ENCODE measurements at places on chromosomes 16 and 17. TPM values are rescaled to one million over a fixed set of nuclear protein-coding genes. Genes with fewer than 3 reads are reported as not detected.

GRCh38 chr16:8735574-8735973 lies 61.2 kb downstream of the ABAT start:
- no peaks in the 10 kb centered on the region for H3K4me1 ChIP-seq
- DNase-seq = no peak
- no peak overlapping the region for H3K4me3 ChIP-seq
- H3K27ac ChIP-seq = no peak overlapping the region
- H3K36me3 ChIP-seq = peaks cover 5% of the 10 kb centered on the region

DNA sequence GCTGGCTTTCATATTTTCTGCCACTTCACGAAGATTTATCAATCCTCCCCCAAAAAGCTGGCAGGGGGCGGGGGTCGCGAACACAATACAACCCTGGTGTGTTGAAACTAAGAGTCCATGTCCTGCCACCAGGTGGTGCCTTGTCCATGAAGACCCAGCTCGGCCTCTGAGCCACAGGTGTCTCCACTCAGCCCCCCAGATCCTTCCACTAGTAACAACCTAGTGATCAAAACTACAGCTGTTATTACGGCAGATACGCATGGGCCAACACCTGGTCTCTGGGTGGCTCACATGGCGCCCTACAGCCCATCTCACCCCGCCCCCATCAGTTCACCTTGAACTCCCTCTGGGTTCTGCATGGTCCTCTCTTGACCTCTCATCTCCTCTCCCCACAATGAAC lies 27.7 kb downstream of the USP7 start:
- no peak for DNase-seq
- no peaks in the 10 kb centered on the region for H3K27me3 ChIP-seq
- H3K27ac ChIP-seq = peak overlapping the region; percentile 12
- H3K4me1 ChIP-seq = peaks cover 77% of the 10 kb centered on the region
- H3K4me3 ChIP-seq = no peak overlapping the region

- peaks cover 30% of the 10 kb centered on the region for H3K4me1 ChIP-seq
- peaks cover 40% of the 10 kb centered on the region for H3K36me3 ChIP-seq
- H3K27me3 ChIP-seq = no peaks in the 10 kb centered on the region
- no peak overlapping the region for H3K4me3 ChIP-seq
These were observed 28.2 kb downstream of the SNN start for GRCh38 chr16:11696266-11697012.

DNA sequence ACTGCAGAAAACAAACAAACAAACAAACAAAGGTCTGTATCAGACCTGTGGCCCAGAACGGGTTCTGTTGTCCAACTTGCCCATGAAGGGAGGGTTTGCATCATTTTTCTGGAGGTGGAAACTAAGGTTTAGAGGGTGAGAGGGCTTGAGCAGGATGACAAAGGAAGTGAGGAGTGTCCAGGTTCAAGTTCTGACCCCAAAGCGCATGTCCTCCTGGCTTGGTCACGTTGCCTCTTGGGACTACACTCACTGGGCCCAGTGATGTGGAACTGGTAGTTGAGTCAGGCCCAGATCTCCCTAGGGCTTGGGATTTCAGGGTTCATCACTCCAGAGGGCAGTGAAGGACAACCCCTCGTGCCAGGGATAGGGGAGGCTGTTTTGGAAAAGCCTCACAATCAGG lies 1.8 kb downstream of the SREBF1 start:
- DNase-seq = no peak
- peaks cover 42% of the 10 kb centered on the region for H3K36me3 ChIP-seq
- peaks cover 72% of the 10 kb centered on the region for H3K4me1 ChIP-seq
- peak overlapping the region; percentile 96 for H3K27ac ChIP-seq
- no peaks in the 10 kb centered on the region for H3K27me3 ChIP-seq
- peak overlapping the region; percentile 92 for H3K4me3 ChIP-seq

- H3K4me1 ChIP-seq = peaks cover 14% of the 10 kb centered on the region
- H3K27ac ChIP-seq = no peak overlapping the region
- no peak overlapping the region for H3K4me3 ChIP-seq
- DNase-seq = no peak
- no peaks in the 10 kb centered on the region for H3K27me3 ChIP-seq
These were observed 4.4 kb downstream of the NTAN1 start for GRCh38 chr16:15051387-15051951.

DNA sequence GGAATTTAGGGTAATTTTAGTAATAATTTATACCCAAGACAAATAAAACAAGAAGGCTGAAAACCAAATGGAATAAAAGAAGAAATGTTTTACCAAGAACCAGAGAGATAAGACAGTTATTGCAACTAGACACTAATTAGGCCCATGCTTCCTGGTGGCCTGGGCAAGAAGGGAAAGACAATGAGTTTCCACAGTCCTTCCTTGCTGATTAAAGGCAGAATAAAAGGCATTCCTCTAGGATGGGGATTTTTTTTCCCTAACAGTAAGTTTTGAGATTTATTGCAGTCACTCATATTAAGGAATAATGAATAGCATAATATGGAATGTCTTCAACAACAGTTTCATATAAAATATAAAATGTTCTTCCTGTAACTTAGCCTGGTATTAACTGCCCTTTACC lies 41.5 kb downstream of the TOM1L2 start:
- no peak overlapping the region for H3K4me3 ChIP-seq
- H3K4me1 ChIP-seq = peaks cover 19% of the 10 kb centered on the region
- no peaks in the 10 kb centered on the region for H3K27me3 ChIP-seq
- no peak overlapping the region for H3K27ac ChIP-seq

DNA sequence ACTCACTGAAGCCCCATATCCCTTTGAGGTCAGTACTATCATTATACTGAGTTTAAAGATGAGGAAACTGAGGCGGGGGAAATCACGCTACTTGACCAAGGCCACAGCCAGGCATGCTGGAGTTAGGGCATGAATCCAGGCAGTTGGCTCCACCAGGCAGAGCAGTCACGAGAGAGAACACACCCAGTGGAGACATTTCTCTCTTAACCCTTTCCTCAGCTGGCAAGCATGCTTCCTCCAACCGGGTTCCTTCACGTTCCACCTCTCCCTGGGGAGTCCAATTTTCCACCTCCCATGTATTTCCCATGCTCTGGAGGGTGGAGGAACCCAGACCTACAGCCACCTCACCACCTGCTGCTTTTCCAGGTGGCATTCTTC lies 32.8 kb downstream of the VAC14 start:
- H3K36me3 ChIP-seq = peaks cover 15% of the 10 kb centered on the region
- DNase-seq = no peak
- H3K27ac ChIP-seq = no peak overlapping the region
- no peaks in the 10 kb centered on the region for H3K4me1 ChIP-seq
- no peak overlapping the region for H3K4me3 ChIP-seq

- H3K4me1 ChIP-seq = no peaks in the 10 kb centered on the region
- no peak overlapping the region for H3K27ac ChIP-seq
- H3K36me3 ChIP-seq = peaks cover 19% of the 10 kb centered on the region
These were observed 11.7 kb upstream of the GFAP start for GRCh38 chr17:44926821-44927525.

DNA sequence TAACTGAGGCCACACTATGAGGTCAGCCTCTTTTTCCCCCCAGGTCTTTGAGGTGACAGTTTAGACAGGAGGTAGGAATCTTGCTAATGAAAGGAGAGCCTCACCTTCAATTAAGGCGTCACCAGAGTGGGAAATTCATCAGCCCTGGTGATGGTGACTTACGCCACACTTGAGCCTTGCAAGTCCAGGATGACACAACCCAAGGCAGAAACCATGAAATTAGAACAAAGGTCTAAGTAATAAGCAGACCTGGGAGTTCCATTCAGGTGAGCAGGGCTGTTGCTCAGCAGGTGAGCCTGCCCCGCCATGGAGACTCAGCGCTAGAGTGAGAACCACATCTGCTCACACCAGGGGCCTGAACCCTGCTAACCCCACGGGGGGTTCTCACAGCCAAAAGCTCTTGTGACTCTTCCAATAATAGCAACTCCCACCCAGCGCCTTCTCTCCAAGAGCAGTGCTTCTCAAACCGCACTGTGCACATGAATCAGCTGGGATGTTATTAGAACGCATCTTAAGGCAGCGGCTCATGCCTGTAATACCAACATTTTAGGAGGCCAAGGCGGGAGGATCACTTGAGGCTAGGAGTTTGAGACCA lies 28.7 kb upstream of the KIFC3 start:
- no peak overlapping the region for H3K27ac ChIP-seq
- DNase-seq = no peak
- H3K36me3 ChIP-seq = no peaks in the 10 kb centered on the region

GRCh38 chr17:83125515-83126274 lies 46.3 kb downstream of the METRNL start:
- H3K36me3 ChIP-seq = no peaks in the 10 kb centered on the region
- H3K27ac ChIP-seq = peak overlapping the region; percentile 28
- DNase-seq = peak; percentile 59
- H3K4me1 ChIP-seq = peaks cover 17% of the 10 kb centered on the region
- peaks cover 30% of the 10 kb centered on the region for H3K27me3 ChIP-seq

Gene PCGF2
- total RNA-seq = 1.2 TPM

Gene CFAP97D1
- 0.07 TPM for total RNA-seq

Gene C17orf113
- 0.77 TPM for total RNA-seq

Gene ICAM2
- 53.7 TPM for total RNA-seq

Gene ATP2C2
- total RNA-seq = not detected
